ENCODE measurements at places on chromosomes 3 and 15.

DNA sequence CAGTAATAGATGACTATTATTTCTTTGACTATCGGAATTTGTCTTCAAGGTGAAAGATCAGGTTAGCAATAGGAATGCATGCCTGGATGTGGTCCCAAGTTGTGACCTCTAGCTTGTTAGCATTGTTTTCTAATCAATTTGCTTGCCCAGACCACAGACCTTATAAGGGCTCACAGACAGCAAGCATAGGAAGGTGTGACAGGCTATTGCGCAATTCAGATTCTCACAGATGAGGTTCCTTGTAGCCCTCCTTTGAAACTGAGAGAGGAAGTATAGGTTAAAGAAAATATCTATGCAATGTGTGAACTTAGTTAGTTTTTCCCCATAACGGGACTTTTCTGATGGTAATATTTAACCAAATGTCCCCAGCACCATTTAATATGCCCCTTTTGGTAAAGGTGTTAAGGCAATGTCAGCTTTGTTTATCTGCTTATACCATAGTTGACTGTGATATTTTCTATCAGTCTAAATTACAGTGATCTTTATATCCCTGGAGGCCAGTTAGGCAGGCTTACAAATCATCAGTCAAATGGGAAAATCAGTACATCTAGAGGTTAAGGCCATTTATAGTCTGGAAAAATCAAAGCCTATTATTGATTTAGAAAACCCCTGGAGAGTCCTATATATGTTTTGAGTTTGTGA is 168.1 kb upstream of the MBNL1 start:
- DNase-seq: no peak

GRCh38 chr3:167882057-167882667 is 146.6 kb downstream of the SERPINI1 start:
- DNase-seq: no peak

DNA sequence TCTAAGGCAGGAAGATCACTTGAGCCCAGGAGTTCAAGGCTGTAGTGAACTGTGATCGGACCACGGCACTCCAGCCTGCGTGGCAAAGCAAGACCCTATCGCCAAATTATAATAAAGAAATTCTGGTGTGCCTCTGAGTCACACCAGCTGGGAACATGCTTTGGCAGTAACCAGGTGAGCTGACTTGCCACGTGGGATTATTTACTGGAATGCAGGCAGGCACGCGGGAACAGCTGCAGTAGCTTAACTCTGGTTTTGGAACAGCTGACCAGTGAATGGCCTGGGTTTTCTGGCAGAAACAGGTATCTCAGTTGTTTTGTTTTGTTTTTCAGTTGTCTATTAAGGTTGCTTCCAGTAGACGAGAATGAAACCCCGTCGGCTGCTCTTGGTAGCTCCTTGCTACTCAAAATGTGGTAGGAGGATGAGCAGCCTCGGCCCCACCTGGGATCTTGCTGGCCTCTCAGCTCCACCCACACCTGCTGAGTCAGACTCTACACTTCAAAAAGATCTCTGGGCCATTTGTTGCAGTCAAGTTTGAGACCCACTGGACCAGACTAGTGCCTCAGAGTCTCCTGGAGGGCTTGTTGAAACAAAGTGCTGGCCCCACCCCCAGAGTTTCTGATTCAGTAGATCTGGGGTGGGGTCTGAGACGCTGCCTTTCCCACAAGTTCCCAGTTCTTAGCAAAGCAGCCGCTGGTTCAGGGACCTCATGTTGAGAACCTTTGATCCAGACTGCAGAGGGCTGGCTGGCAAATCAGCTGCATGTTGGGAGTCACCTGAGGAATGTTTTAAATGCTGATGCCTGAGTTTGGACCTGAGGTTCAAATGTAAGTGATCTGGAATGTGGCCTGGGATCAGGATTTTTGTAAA is 26.6 kb downstream of the IDH2 start:
- no peak for DNase-seq

DNA sequence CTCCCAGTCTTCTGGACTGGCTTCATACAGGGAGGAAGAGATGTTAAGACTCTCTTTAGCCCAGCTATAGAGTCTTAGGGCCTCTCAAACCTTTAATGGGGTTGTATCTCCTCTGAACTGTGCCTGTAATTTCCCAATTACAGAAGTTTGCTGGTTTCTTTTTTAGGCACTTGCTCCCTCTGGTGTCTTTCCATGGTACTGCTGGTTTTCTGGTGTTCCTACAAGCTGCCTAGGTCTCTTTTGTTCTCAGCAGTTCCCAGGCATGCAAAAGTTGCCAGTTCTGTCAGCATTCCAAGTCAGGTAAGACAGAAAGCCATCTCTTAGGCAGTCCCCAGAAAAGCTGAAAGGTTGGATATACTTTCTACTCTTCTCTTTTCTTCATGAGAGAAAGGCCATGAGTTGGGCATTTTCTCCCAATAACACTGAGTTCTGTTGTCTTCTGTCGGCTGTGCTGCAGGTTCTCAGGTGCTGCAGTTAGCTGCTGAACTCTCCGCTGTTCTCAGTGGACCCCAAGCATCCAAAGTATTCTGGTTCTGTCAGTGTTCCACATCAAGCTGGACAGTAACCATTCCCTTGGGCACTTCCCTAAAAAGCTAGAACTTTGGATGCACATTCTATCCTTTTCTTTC is 54.4 kb upstream of the EHHADH start:
- peak; percentile 40 for DNase-seq
